Stimulated activated effector memory CD8-positive, alpha-beta T cell treated with anti-CD3 and anti-CD28 coated beads, Interleukin-12 subunit alpha, Interleukin-12 subunit beta, amount 100 ng/mL, for 72 hours (primary cell): ENCODE measurements at places on chromosomes 1 and 21.

DNA sequence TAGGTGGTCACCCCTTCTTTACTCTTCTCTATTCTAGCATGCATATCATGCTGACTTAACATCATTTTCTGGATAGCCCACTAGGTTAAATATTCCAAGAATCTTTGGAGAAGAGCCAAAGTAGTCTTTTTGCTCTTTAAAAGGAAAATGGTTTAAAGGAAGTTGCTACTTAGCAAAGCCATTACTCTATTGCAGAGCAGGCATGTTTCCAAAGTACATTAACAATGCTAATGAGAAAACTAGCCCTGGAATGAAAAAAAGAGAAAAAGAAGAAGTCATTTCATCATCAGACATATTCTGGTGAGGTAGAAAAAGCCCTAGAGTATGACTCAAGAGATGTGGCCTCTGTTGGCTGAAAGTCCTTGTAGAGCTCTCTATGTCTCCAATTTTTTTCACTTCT, 74.0 kb downstream of the NUF2 start:
- DNase-seq: no peak

GRCh38 chr1:115074839-115075534, 14.3 kb downstream of the TSPAN2 start:
- no peak for DNase-seq

GRCh38 chr1:93488207-93488606, 40.3 kb downstream of the FNBP1L start:
- no peak for DNase-seq

DNA sequence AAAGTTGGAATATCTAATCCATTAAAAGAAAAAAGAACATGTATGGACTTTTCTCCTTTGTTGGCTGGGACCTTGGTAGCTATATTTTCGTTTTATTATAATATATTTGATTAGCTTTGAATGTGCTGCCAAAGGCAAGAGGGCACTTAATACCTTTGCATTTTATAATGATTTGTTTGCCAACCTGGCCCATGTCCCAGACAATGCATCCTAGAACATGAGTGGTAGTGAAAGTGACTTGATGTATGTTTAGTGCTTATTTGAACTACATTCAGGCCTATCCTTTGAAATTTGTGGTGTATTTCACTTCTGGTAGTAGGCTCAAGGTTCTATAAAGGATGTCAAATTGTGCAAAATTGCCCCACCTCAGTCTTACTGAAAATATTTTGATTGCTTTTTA, 25.9 kb downstream of the CACHD1 start:
- DNase-seq: no peak

- peak; percentile 47 for DNase-seq
Measured at GRCh38 chr1:211935448-211935970, 99.8 kb downstream of the INTS7 start.

DNA sequence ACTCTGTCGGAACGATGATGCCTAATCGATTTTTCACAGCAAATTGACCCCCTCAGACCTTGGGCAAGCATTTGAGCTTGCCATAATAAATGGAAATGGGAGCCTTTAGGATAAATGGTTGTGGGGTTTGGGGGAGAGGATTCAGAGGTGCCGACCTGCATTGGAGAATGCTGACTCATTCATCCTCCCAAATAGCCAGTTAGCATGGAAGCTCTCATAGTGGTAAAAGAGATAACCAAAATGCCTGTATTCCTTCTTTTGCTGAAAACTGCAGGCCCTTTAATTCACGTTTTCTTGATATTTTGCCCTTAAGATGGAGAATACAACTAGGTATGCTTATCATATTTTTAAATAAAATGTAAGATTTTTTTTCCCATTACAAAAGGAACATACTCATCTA, 392.6 kb upstream of the DEPDC1 start:
- DNase-seq: no peak

GRCh38 chr1:228957535-228957934, 222.3 kb downstream of the RHOU start:
- DNase-seq: no peak

GRCh38 chr1:181208083-181208482, 119.6 kb downstream of the IER5 start:
- no peak for DNase-seq

DNA sequence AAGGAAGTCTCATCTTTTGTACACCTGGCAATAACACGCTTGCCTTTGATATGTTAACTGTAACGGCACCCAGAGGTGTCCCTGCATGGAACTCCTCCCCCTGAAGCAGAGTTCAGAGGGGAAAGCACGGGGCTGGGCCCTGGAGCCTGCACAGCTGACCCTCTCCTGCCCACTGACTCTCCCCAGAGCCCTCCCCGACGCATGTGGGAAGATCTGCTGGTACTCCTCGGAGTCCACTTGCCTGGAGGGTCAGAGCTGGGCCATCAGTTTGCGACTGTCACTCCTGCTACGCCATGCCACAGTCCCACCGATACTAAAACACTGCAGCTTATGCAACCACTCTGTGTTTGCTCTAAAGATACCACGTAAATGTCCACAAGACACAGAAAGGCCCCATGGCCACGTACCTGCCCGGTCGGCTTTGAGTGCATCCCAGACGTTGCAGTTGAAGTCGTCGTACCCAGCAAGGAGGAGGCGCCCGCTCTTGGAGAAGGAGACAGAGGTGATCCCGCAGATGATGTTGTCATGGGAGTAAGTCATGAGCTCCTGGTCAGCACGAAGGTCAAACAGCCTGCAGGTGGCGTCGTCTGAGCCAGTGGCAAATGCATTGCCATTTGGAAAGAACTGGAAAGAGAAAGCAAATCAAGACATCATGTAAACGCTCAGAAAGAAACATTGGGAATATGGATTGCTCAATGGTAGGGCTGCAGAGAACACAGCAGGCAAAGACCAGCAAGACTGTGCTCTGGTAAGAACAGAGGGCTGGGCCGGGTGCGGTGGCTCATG, 10.6 kb upstream of the NADK start:
- DNase-seq: no peak
